ENCODE measurements at places on chromosomes 11 and 22. TPM values are rescaled to one million over a fixed set of nuclear protein-coding genes. Genes with fewer than 3 reads are reported as not detected.

DNA sequence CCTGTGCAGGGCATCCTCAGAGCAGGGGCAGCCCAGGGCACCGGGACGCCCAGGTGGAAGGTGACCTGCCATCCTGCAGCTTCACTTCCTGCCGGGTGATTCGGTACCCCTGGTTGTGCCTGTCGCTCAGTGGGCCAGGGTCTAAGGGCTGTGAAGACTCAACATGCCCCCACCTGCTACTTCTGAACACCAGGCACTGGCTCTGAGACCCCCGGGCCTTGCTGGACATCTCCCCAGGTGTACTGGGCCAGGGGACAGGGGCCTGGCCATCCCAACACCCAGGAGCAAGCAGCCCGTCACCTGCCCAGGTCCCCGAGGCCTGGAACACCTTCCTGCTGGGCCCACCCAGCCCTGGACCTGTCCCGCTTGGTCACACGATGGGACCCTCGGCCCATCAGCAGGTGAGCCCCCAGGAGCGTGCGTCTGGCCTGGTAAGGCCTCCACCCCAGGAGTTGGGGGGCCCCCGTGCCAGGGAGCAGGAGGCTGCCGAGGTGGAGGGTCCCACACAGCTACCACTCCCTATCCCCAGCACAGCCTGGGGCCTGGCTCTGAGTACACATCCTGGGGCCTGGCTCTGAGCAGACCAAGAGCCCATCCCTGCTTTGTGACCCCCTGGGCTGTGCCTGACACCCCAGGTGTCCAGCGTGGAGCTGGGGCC, 3.9 kb upstream of the MUC5B start:
- DNase-seq, result peak; percentile 30

MMP7 gene
- total RNA-seq, result not detected

GRCh38 chr11:57456960-57457642, 3.2 kb upstream of the RTN4RL2 start:
- peak; percentile 88 for DNase-seq

DNA sequence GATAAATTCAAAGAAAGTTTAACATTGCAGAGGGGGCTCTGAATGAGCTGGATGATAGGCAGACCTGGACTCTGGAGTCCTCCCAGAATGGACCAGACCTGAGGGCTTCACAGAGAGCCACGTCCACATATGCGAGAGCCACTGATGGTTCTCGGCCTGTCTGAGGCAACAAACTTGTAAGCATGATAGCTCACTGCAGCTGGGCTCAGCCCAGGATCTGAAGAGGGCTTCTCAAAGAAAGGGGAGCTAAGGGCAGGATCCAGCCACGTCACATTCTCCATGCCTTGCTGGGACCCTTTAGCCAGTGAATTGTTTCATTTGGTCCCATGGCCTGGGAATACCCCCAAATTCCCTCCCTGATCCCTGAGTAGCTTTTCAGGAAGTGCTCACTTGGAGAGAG, 98.9 kb downstream of the ATXN10 start:
- no peak for DNase-seq

SH3BP1 gene
- total RNA-seq, result 77.4 TPM

DNA sequence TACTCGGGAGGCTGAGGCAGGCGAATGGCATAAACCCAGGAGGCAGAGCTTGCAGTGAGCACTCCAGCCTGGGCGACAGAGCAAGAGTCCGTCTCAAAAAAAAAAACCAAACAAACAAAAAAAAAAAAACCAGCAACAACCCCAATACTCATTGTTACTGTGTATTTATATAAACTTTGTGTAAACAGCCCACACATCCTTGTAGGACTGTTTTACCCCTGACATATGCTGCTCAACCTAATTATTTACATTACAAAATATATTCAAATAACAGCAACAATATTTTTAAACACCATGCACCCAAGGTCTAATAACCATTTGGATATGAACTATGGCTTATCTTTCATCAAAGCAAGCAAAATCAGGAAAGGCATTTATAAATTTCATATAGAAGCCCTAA, 284.1 kb downstream of the TTC28 start:
- DNase-seq, result no peak

DHCR7 gene
- total RNA-seq, result 56.5 TPM

DNA sequence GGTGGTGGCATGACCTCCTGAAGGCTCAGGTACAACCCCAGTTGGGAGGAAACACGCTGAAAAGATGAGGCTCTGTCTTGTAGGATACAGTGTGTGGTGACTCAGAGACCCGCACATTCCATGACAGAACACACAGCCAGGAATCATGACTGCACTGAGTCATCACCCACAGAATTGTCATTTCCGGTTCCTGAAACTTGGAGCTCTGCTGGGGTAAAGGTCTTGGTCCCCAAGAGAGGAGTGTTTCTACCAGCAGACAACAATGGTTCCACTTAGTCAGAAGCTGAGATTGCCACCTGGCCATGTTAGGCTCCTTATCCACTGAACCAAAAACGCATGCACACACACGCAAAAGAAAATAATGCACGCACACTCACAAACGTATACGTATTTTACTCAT, 31.5 kb upstream of the CYB5R3 start:
- no peak for DNase-seq

DNA sequence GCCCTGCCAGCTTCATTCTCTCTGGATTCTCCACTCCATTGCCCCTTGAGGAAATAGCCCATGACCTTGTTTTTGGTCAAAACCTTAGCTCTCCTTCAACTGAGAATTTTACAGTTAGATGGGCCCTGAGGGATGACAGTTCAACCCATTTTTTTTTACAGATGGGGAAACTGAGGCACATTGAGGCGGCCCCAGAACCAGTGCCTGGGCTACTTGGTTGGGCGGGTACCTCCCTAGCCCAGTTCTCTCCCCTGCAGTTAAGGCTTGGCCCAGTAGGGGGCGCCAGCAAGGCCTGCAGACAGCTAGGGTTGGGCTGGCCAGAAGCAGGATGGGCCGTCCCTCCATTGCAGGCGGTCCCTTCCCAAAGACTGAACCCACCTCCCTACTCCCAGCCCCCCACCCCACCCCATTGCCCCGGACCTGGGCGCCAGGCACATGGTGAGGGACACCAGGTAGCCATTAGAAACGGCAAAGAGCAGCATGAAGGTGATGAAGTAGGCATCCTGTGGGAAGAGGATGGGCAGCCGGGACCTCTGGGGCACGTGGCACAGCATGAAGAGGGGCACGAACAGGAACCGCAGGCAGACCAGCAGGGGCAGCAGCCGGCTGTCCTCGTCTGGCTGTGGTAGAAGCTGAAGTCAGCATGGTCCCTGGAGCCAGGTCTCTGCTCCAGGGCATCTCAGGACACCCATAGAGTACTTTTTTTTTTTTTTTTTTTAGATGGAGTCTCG, 7.6 kb downstream of the SLC29A2 start:
- no peak for DNase-seq

DNA sequence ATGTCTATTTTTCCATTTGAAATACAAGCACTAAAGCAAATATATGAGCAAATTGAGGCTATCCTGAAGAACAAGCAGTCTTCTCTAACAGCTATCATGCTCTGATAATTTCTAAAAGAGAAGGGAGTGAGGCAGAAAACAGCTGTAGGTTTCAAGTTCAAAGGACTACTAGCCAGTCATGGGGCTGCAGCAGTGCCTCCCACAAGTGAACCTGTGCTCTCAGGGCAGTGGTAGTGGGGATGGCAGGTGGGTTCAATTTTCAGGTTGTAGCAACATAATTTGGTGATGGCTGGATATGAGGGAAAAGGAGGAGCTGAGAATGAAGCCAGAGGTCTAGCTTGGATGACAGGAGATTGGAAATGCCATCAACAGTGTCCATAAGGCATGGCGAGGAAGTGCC, 93.5 kb upstream of the ARHGAP20 start:
- no peak for DNase-seq

OR5B12 gene
- total RNA-seq, result not detected

DNA sequence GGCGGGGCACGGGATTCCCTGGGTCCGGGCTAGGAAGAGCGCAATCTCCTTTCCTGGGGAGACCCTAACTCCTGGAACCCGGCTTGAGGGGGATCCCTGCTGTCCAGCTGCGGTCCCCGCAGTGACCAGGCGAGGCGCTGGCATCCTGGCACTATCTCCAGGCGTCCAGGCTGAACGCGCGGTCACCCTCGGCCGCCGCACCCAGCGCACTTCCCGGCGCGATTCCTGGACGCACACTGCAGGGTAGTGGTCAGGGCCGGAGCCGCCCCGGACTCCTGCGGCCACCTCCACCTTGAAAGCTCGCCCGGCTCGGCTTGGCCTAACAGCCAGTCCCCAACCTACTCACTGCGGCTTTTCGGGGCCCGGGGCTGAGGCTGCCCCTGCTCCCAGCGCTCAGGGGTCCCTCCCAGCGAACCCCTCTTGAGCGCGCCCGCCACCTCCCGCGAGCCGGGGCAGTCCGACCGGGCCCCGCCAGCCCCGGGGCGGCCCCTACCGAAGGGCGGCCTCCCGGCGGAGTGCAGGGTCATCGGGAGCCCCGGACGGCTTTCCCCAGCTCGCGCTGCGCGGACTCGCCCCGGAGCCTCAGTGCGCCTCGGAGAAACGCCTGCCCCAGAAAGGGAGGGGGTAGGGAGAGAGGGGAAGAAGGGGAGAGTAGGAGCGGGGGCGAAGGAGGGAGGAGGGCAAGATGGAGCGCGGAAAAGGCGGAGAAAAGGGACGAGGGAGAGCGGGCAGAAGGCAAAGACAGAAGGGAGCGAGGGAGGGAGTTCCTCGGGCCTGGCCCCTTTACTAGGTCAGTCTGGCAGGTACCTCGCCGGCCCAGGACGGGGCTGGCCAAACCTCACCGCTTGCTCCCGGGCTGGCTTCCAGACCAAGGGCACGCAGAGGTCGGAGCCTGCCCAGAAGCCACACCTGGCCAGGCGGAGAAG, 1.0 kb downstream of the POU2AF3 start:
- peak; percentile 82 for DNase-seq

DDI1 gene
- not detected for total RNA-seq

DNA sequence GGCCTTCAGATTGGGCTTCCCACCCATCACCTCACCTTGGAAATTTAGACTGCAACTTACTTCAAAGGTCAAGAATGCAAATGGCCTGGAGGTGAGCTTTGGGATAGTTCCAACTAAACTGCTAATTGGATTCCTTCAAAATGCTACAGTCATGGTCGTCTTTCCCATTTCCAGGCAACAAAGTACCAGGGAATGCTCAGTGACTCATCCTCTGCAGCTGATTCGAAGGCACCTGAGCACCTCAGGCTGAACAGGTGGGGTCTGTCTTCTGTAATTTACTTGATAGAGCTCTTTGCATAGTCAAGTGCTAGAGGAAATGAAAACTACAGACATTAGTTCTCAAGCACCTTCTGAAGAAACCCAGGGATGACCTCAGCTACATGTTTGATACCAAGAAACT, 20.5 kb upstream of the FSHB start:
- no peak for DNase-seq

DAGLA gene
- 12.2 TPM for total RNA-seq

- no peak for DNase-seq
Measured at GRCh38 chr22:41963453-41964111, 5.7 kb upstream of the SEPTIN3 start.

UCP3 gene
- 2.4 TPM for total RNA-seq

GRCh38 chr11:10932976-10933375, 75.1 kb upstream of the ZBED5 start:
- no peak for DNase-seq

GRCh38 chr11:124481365-124482323, 36.1 kb upstream of the OR8B8 start:
- no peak for DNase-seq

- no peak for DNase-seq
Measured at GRCh38 chr11:113942256-113942655, 32.7 kb upstream of the HTR3A start.

- DNase-seq, result no peak
Measured at GRCh38 chr11:59676205-59676604, 7.4 kb upstream of the PATL1 start.

DLG2 gene
- total RNA-seq, result 3.2 TPM

PLAAT5 gene
- 0.21 TPM for total RNA-seq

DNA sequence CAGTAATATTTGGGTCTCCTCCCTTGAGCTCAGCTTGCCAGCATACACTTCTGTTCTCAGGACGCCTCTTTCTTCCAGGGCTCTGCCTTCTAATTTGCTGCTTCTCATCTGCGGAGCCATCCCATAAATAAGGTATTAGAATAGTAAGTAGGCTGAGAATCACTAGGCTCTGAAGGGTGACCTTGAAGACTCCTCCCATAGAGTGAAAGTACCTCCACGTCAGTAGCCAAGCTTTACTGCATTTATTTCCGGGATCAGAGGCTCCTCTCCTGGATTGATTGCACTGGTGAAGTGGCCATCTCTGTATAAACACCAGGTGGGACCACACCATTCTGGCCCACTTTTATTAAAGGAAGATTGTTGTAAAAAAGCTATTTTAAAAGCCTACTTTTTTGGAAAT, 315.5 kb downstream of the FAT3 start:
- DNase-seq, result no peak

GRCh38 chr11:35223371-35223796, 84.4 kb downstream of the CD44 start:
- DNase-seq, result no peak

DNA sequence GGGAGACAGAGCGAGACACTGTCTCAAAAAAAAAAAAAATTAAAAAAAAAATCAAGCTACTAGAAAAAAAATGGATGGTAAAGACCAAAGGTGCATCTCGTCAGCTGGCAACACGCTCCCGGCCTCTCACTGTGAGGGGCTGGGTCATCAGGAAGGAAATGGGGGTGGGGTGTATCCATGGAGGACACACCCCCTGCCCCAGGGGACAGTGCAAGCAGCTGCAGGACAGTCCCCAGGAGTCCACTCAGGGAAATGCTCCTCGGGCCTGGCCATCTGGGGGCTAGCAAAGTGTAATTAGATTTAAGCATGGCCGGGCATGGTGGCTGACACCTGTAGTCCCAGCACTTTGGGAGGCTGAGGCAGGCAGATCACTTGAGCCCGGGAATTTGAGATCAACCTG, 23.1 kb downstream of the TTLL1 start:
- DNase-seq, result no peak

RASD2 gene
- total RNA-seq, result 24.5 TPM

GRCh38 chr11:23764286-23764685, 732.6 kb upstream of the LUZP2 start:
- no peak for DNase-seq

Measured in left colon (tissue), 2 donors.